ENCODE measurements at places on chromosomes 5 and 9. TPM values are rescaled to one million over a fixed set of nuclear protein-coding genes. Genes with fewer than 3 reads are reported as not detected.

DNA sequence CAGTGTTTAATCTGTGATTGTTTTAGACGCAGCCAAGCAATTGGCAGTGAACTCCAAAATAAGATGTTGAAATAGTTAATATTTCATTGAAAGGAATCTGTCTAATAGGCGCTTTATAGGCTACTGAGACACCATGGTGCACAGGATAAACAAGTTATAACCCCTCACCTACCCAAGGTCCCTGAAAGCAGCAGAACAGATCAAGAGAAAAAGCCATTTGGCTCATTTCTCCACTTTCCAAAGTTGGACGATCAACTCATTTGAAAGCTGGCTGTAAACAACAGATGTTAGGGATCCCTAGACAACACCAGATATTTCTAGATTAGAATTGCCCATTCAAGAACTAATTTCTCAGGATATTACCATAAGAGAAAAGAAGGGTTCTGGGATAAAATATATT, 4.9 kb downstream of the PUM3 start:
- DNase-seq: no peak

The CEL gene
- total RNA-seq: 0.57 TPM

The NMUR2 gene
- not detected for total RNA-seq

The GGTA1 gene
- total RNA-seq: not detected
